ENCODE measurements at places on chromosomes 1 and 21.

DNA sequence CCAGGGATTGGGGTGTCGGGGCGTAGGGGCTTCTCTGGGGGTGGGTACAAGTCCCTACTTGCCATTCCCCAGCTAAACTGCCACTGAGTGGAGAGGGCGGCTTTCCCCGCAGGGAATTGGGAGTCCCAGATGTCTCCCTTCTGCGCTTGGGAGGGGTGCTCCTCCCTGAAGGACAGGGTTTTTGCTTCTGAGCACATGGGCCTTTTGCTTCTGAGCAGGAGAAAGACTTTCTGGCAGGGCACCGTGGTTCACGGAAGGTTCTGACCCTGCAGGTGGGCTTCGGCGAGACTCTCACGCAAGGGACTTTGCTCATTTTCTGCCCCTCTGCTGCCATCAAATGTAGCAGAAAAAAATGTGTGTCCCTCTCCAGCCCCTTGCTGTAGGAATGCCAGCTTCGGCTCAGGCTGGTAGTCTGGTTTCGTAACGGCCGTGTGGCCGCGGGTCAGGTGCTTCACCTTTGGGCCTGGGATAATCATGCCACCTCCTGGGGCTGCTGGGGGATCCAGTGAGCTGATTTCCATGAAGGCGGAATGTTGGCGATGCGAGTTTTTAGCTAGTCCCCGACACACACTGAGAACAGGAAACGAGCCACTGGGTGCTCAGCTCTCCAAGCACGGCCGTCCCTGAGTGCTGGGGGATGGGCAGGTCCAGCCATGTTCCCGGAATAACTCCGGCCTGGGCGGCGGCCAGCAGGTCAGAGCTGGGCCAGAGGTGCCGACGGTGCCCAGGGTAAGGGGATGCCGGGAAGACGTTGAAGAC lies 364.0 kb downstream of the CAMTA1 start:
- no peaks in the 10 kb centered on the region for H3K4me1 ChIP-seq
- H3K27ac ChIP-seq: no peak overlapping the region
- no peak for DNase-seq
- H3K27me3 ChIP-seq: peaks cover 20% of the 10 kb centered on the region

- H3K27ac ChIP-seq: peak overlapping the region; percentile 62
- H3K4me3 ChIP-seq: no peak overlapping the region
- H3K36me3 ChIP-seq: no peaks in the 10 kb centered on the region
- H3K4me1 ChIP-seq: peaks cover 16% of the 10 kb centered on the region
- H3K27me3 ChIP-seq: no peaks in the 10 kb centered on the region
Observed at GRCh38 chr1:179925922-179926849, 28.4 kb upstream of the CEP350 start.

DNA sequence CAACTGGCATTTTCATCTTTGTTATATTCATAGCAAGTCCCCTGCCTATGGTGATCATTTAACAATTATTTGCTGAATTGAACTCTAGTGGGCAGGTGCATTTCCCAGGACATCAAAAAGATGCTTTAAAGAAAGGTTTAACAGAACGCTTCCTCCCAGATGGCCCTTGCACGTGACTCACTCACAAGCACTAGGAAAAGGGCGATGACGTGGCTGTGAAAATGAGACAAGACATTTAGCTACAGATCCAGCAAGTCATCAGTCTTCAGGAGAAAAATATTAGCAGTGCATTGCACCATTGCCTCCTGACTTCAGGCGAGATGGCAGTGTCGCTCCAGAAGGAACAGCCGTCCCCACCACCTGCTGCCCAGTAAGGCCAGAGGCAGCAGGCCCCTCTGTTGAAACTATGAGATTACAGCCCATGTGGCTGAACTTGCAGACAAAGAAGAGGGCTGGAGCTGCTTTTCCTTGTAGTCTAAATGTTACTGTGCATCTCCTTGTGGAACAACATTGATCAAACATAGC lies 37.2 kb downstream of the DSCAM start:
- no peaks in the 10 kb centered on the region for H3K27me3 ChIP-seq
- H3K27ac ChIP-seq: no peak overlapping the region
- no peaks in the 10 kb centered on the region for H3K4me1 ChIP-seq
- no peak overlapping the region for H3K4me3 ChIP-seq

- H3K27me3 ChIP-seq: no peaks in the 10 kb centered on the region
- H3K4me3 ChIP-seq: no peak overlapping the region
- no peak overlapping the region for H3K27ac ChIP-seq
- no peaks in the 10 kb centered on the region for H3K36me3 ChIP-seq
- DNase-seq: no peak
Observed at GRCh38 chr1:184462155-184462554, 75.3 kb downstream of the C1orf21 start.

All from GM23248 (cell line).